Retina (tissue), 1 donor: ENCODE measurements at places on chromosomes 7 and 10.

DNA sequence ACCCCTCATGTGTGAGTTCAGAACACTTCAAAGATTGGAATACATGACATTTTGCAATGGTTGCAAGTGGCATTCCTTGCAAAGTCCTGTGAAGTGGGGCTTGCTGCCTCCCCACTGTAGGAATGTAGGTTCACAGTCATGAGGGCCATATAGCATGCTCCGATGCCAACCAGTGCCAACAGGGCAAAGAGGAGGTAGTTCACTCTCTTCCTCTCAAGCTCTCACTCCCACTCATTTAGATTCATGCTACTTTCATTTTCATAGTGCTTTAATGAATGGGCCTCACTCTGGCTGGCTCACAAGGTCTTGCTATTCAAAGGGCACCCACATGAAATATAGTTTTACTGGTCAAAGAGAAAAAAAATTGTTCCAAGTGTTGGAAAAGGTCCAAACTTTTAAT is 169.9 kb upstream of the AOAH start:
- no peak for DNase-seq

DNA sequence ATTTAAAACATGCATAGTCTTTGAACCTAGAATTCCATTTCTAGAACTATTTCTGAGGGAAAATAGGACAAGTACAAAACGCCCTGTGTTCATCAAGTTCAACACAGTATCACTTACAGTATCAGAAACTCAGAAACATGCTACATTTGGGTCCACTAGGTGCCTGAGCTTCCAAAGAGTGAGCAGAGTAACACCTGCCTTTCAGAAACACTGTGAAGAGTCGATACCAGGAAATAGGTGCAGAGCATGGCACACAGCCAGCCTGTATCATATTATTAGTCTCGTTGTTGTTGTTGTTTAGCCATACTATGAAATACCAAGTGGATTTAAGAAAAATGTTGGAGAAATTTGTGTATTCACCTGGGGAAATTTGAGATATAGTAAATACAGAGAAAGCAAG is 392.1 kb upstream of the MGMT start:
- no peak for DNase-seq

GRCh38 chr10:5951721-5952407 is 25.5 kb downstream of the IL15RA start:
- no peak for DNase-seq

GRCh38 chr7:158094671-158095226 is 492.9 kb downstream of the PTPRN2 start:
- no peak for DNase-seq

DNA sequence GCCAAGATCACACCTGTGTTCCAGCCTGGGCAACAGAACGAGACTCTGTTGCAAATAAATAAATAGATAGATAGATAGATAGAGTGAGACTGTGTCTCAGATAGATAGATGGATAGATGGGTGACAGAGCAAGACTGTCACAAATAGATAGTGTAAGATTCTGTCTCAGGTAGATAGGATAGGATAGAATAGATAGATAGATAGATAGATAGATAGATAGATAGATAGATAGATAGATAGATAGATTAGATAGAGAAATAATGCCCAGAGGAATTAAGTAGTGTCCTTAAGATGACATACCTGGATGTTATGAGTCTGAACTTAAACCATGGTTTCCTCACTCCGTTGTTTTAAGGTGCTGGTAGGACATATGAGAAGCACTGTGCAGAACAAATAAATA is 8.0 kb downstream of the PLEKHA8 start:
- no peak for DNase-seq

GRCh38 chr7:67738958-67739357 is 742.3 kb downstream of the TYW1 start:
- DNase-seq: no peak

DNA sequence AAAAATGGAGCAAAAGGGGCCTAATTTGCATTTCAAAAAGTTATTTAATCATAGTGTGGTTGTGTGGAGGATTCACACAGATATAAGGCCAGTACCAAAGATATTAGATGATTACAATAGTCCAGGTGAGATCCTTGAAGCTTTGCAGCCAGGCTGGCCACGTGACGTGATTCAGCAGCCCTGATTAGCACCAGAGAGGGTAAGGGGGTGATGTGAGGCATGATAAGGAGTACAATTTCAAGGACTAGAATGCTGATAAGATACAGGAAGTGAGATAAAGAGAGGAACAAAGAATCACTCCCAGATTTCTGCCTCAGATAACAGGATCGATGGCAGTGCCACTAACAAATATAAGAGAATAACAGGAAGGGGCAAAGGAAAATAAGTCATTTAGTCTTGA is 108.4 kb upstream of the PALS2 start:
- no peak for DNase-seq

GRCh38 chr10:70592746-70593512 is 9.6 kb downstream of the PRF1 start:
- no peak for DNase-seq

GRCh38 chr7:157006205-157006747 is 4.2 kb downstream of the MNX1 start:
- DNase-seq: no peak

DNA sequence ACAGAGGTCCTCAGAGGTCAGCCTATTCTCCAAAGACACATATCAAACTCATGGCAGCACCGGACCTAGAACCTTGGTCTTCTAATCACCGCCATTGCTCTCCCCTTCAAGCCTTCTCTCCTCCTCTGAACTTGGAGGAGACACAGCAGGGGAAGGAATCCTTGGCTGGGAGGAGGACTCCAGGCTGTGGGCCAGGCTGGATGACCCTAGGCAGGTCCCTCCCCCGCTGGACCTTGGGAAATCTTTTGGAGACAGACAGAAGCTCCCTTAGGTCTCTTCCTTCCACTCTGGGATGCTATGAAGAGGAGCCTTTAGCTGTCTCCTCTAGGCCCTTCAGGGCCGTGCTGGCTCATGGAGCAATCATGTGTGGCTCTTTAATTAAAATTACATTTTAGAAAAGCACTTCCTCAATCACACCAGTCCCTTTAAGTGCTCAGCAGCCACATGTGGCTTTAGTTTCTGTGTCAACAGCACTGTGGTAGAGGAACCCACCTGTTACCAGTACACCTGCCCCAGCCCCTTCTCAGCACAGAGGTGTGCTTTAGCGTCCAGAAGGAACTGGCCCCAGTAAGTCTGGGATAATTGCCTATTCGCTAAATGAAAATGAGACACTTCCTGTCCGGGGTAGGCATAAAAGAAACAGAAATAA is 238.2 kb downstream of the CELF2 start:
- DNase-seq: no peak

DNA sequence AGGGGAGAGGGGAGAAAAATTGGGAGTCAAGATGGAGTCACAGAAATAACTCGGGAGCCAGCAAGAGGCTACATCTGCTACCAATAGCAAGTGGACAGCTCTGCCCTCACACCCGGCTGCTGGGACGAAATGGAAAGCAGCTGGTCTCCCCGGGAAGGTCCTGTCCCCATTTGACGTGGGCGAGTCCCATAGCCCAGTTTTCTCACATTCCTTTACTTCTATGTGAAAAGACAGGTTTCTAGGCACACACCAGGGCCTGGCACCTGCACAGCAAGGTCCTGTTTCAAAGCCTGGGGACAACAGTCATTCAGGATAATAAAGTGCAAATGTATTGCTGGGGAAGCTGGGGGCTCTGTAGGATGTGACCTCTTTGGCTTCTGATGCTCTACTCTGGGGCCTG is 162.6 kb downstream of the OAT start:
- no peak for DNase-seq

GRCh38 chr7:100091411-100092181 is 2.8 kb downstream of the COPS6 start:
- DNase-seq: peak; percentile 16

GRCh38 chr7:43303740-43304241 is 191.3 kb downstream of the HECW1 start:
- no peak for DNase-seq

GRCh38 chr10:71945819-71946474 is 18.2 kb upstream of the CHST3 start:
- no peak for DNase-seq

DNA sequence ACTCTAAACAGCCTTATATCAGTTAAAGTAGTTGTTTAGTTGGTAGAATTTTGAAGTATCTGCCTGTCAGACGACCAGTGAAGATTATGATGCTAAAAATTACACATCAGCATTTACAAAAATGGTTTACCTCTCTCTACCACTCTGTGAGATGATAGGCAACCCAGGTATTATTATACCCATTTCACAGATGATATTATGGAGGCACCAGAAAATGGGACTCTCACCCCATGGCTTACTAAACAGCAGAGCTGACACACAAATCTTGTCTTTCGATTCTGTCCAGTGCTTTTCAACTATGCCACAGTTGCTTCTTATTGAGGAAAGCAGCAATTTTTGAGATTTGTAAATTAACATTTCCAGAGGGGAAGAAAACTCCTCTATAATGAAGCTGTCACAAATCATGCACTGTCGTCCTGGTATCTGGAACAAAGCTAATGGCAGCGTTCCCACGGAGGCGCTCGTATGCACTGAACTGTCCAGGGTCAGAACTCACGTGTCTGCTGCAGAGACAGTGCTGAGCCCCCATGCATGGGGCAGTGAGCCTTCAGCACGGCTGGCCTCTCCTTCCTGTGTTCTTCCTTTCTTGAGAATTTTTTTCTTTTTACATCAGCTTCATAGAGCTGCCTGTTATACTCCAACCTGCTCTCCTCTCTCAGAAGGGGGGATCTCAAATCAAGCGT is 381.1 kb downstream of the SDK1 start:
- DNase-seq: peak; percentile 57

GRCh38 chr10:122271076-122271475 is at the start of gene BTBD16:
TSS of gene BTBD16 (plus strand) at chr10:122271296. CDS start at chr10:122275082, 3,786 bp downstream.
- DNase-seq: no peak

GRCh38 chr10:227014-227413 is 91.8 kb downstream of the ZMYND11 start:
- DNase-seq: no peak

DNA sequence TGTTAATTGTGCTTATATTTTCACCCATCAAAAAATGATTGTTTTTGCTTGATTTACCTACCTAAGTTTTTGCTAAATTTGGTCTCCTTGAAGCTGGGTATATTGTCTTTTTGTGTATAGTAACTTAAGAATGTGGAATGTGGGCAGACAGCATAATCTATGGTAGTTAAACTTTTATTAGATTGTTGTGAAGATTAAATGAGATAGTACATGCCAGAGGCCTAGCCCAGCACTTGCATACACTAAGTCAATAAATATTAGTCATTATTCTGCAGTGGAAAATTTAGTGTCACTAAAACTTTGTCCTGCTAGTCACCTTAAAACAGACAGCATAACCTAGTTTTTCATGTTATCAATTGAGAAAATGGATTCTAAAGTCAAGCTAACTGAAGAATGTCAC is 19.3 kb upstream of the RPA3 start:
- no peak for DNase-seq

GRCh38 chr7:112400141-112400540 is 50.1 kb upstream of the IFRD1 start:
- DNase-seq: no peak

- no peak for DNase-seq
Measured at GRCh38 chr10:88004451-88004850, 141.0 kb downstream of the PTEN start.

DNA sequence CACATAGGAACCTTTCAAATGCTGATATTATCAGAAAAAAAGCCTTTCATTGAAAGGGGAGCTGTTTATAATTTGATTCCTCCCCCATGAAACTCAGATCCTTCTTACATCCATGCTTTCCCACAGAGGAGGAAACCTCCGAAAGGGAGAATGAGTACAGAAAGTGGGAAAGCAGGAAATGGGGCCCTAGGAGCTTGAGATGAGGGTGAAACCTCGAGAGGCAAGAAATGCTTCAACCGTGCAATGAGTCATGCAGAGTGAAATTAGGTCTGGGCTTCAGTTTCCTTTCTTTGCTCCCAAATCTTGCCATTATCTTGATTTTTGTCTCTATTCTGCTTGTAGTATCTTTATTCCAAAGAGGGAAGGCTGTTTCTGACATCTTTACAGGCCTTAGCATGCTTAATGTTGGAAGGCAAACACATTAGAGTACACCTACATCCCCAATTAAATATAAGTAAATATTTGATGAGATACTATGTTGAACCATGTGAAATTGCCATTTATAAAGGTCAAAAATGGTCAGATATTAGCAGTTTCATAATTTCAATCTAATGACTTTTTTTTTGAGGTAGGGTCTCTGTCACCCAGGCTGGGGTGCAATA is 79.1 kb downstream of the NAMPT start:
- DNase-seq: no peak

- no peak for DNase-seq
Measured at GRCh38 chr10:60536529-60537114, 146.9 kb upstream of the ANK3 start.

DNA sequence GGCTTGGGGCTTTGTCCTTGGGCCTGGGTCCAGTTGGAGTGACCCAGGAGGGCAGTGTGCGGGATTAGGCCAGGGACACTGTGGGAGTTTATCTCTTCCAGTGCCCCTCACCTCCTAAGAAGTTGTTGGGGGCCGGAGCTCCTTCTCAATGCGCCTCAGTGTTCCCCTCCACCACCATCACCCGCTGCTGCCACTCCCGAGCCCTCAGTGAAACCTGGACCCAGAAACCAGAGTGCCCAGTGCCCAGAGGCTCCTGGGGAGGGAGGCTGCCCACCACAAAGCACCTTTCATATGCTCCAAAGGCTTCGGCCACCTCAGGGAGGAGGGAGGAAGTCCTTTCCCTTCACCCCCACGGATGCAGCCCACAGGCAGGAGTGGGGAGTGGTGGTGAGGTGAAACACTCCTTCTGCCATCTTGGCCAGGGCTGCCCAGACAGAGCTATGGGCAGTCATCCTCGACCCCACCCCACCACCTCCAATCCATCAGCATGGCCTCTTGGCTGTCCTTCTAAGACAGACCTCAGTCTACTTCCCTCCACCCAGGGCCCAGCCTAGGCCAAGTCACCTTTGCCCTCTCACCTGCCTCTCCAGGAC is 99.0 kb downstream of the SH3PXD2A start:
- no peak for DNase-seq

- DNase-seq: no peak
Measured at GRCh38 chr7:7816084-7816483, 97.7 kb upstream of the RPA3 start.

- no peak for DNase-seq
Measured at GRCh38 chr10:5500910-5501309, 1.5 kb upstream of the CALML5 start.

- DNase-seq: no peak
Measured at GRCh38 chr7:91140286-91140685, 123.9 kb upstream of the FZD1 start.
